ENCODE measurements at places on chromosomes 5 and 9. TPM values are rescaled to one million over a fixed set of nuclear protein-coding genes. Genes with fewer than 3 reads are reported as not detected.

The KCNN2 gene
- total RNA-seq, result 3.6 TPM

The IFNK gene
- not detected for total RNA-seq

The WDR38 gene
- not detected for total RNA-seq

The ARID3C gene
- total RNA-seq, result not detected

- DNase-seq, result no peak
- H3K27ac ChIP-seq, result no peak overlapping the region
- no peaks in the 10 kb centered on the region for H3K36me3 ChIP-seq
- H3K4me1 ChIP-seq, result no peaks in the 10 kb centered on the region
Measured at GRCh38 chr9:80435591-80435990, 863.8 kb downstream of the TLE4 start.

The SPATA31D4 gene
- not detected for total RNA-seq

The ABCA2 gene
- 19.7 TPM for total RNA-seq

The RALGPS1 gene
- total RNA-seq, result 15.6 TPM

The SMIM33 gene
- total RNA-seq, result not detected

DNA sequence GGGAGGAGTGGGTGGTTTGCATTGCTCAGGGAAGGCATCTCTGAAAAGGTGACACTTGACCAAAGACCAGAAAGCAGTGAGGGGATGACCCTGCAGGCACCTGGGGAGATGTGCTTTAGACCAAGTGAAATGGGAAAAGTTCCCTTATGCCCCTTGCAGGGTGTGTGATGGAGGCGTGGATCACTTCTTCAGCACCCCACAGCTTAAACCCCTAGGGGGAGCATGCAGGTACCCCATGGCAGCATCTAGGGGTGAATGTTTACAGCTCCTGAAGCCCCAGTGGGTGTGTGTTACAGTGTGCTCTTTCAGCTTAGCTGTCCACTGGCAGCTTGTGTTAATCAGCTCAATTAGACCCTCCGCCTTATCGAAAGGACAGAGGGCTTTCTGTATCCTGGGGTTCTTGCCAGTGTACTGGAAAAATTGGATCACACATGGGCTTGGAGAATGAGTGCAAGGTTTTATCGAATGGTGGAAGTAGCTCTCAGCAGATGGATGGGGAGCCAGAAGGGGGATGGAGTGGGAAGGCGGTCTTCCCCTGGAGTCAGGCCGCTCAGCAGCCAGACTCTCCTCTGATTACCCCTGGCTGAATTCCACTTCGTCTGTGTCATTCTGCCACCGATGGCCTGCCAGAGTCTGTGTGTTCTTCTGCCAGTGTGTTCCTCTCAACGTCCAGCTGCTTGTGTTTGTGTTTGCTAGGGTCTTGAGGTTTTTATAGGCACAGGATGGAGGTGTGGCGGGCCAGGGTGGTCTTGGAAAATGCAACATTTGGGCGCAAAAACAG, 6.3 kb downstream of the BHMT2 start:
- H3K4me1 ChIP-seq, result peaks cover 16% of the 10 kb centered on the region
- no peaks in the 10 kb centered on the region for H3K36me3 ChIP-seq
- no peak for DNase-seq

DNA sequence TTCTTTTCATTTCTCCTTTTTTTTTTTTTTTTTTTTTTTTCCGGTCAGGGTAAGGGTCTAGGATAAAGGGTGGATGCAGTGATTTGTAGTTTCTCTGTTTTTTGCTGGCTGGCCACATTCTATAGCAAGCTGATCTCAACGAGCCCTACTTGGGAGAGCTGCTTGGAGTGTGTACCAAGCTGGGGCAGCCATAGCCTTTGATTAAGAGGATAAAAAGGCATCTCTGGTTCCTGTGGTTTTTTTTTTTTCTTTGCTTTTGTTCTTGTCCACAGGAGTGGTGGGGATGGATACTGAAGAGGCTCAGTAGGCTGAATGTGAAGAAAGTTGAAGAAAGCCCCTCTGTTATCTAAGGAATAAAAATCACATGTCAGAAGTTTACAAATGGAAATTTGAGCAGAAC, 955.3 kb upstream of the WWC1 start:
- H3K27ac ChIP-seq, result no peak overlapping the region
- H3K4me1 ChIP-seq, result no peaks in the 10 kb centered on the region
- no peaks in the 10 kb centered on the region for H3K27me3 ChIP-seq
- DNase-seq, result no peak
- no peak overlapping the region for H3K4me3 ChIP-seq

The NIPSNAP3A gene
- 20.4 TPM for total RNA-seq

- no peaks in the 10 kb centered on the region for H3K4me1 ChIP-seq
- DNase-seq, result no peak
- H3K27ac ChIP-seq, result no peak overlapping the region
Measured at GRCh38 chr5:33806738-33807442, 84.9 kb downstream of the ADAMTS12 start.

DNA sequence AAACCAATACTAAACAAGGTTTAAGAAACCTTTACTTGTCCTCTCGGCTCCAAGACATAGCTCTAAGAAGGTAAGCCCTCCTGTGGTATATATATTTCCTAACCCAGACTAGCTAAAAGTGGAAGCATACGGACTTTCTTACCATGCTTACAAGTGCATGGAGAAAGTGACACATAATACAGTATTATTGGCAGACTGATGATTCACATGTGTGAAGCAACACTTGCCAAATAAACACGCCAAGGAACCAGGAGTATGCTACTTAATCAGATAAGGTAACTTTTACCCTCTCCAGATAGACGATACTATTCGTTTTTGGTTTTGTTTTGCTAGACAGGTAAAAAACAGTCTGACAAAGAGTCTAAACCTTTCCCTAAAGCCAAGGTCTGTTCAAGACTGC, 264.1 kb downstream of the MLLT3 start:
- peaks cover 38% of the 10 kb centered on the region for H3K36me3 ChIP-seq
- no peak for DNase-seq
- no peak overlapping the region for H3K4me3 ChIP-seq
- H3K4me1 ChIP-seq, result peaks cover 39% of the 10 kb centered on the region
- no peaks in the 10 kb centered on the region for H3K27me3 ChIP-seq

The RNF130 gene
- total RNA-seq, result 64.1 TPM

DNA sequence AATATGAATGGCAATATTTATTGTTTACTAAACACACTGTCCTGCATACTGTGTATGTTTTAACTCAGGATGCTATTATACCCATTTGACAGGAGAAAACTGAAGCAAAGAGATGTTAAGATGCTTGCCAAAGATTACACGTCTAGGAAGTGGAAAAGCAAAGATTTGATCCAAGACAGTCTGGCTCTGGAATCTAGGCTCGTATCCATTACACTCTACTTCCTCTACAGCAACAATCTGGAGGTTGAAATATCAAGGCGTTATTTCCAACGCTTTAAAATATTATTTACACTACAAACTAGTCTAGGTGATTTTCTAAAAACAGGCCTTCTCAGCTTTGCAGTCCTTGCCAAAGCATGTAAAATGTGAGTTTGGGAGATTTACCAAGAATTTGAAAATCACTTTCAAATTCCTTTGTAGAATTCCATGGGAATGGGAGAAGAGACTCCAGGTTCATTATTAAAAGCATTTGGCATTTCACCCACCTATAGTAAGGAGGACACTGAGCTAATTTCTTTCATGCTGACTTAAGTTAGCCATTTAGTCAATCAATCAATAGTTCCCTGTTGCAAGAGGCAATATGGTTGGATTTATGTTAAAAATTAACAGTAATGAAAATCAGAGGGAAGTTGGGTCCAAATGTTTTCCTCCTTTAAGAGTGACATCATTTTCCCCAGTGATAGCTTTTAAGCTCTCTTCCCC, 356.3 kb upstream of the SMARCA2 start:
- H3K36me3 ChIP-seq, result no peaks in the 10 kb centered on the region
- H3K27me3 ChIP-seq, result no peaks in the 10 kb centered on the region
- no peaks in the 10 kb centered on the region for H3K4me1 ChIP-seq
- H3K27ac ChIP-seq, result no peak overlapping the region

The PLCXD3 gene
- total RNA-seq, result 1.8 TPM

GRCh38 chr5:143812085-143812705, at the start of gene HMHB1:
HMHB1 (plus strand) TSS chr5:143812161.
- H3K27ac ChIP-seq, result no peak within 1 kb of the TSS
- no peak within 1 kb of the TSS for H3K4me3 ChIP-seq
- H3K4me1 ChIP-seq, result no peaks in the 10 kb centered on the region
- DNase-seq, result no peak
- H3K36me3 ChIP-seq, result no peaks in the 10 kb centered on the region

The RCL1 gene
- total RNA-seq, result 24.1 TPM

DNA sequence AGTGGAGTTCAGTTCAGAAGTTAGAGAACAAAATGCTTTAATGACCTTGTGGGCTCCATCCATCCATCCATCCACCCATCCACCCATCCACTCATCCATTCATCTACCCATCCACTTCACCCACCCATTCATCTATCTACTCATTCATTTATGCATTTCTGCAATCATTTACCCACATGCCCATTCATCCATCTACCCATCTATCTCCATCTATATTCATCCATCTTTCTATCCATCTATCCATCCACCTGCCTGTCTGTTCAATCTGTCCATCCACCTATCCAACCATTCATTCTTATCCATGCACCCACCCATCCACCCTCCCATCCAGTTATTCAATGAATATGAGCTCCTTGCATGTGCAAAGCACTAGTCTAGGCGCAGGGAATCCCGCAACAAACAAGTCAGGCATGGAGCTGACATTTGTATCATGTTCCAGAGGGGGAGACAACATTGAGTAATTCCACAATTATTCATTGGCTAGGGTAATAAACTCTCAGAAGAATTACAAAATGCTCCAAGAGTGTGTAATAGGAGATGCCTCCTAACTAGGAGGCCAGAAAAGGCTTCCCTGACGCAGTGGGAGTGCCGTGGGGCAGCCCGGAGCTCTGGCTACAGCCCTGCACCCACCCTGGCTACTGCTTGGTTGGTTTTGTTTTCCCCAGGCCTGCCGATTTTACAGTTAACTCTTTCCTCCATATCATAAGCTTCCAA, 211.2 kb downstream of the NXNL2 start:
- DNase-seq, result peak; percentile 88
- no peaks in the 10 kb centered on the region for H3K27me3 ChIP-seq
- peak overlapping the region; percentile 74 for H3K27ac ChIP-seq
- H3K36me3 ChIP-seq, result no peaks in the 10 kb centered on the region
- H3K4me3 ChIP-seq, result no peak overlapping the region

GRCh38 chr5:126274076-126274762, 149.0 kb upstream of the GRAMD2B start:
- H3K27ac ChIP-seq, result no peak overlapping the region
- no peak for DNase-seq
- no peaks in the 10 kb centered on the region for H3K36me3 ChIP-seq

- H3K27ac ChIP-seq, result no peak overlapping the region
- H3K27me3 ChIP-seq, result no peaks in the 10 kb centered on the region
- no peaks in the 10 kb centered on the region for H3K4me1 ChIP-seq
- no peak overlapping the region for H3K4me3 ChIP-seq
Measured at GRCh38 chr5:14628346-14628745, 36.2 kb upstream of the OTULIN start.

The CLK4 gene
- 51.8 TPM for total RNA-seq

GRCh38 chr9:16257604-16258003, 612.9 kb downstream of the BNC2 start:
- DNase-seq, result no peak
- no peaks in the 10 kb centered on the region for H3K4me1 ChIP-seq
- no peak overlapping the region for H3K27ac ChIP-seq
- no peaks in the 10 kb centered on the region for H3K36me3 ChIP-seq

- no peaks in the 10 kb centered on the region for H3K27me3 ChIP-seq
- H3K27ac ChIP-seq, result no peak overlapping the region
- H3K4me1 ChIP-seq, result peaks cover 18% of the 10 kb centered on the region
- DNase-seq, result no peak
Measured at GRCh38 chr5:82335806-82336205, 57.7 kb upstream of the RPS23 start.

The IL13 gene
- not detected for total RNA-seq

DNA sequence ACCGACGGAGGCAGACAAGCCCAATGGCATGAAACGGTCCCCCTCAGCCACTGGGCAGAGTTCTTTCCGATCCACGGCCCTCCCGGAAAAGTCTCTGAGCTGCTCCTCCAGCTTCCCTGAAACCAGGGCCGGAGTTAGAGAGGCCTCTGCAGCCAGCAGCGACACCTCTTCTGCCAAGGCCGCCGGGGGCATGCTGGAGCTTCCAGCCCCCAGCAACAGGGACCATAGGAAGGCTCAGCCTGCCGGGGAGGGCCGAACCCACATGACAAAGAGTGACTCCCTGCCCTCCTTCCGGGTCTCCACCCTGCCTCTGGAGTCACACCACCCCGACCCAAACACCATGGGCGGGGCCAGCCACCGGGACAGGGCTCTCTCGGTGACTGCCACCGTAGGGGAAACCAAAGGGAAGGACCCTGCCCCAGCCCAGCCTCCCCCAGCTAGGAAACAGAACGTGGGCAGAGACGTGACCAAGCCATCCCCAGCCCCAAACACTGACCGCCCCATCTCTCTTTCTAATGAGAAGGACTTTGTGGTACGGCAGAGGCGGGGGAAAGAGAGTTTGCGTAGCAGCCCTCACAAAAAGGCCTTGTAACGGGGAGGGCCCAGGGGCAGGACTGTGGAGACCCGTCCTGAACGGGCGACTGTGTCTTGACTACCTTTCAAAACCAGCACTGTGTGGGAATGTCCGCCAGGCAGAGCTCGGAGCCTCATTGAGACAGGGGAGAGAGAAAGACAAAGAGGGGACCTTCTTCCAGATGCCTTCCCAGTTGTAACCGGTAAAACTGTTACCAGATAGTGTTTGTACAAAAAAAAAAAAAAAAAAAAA, 29.9 kb downstream of the CD180 start:
- H3K4me1 ChIP-seq, result peaks cover 12% of the 10 kb centered on the region
- peak; percentile 70 for DNase-seq
- peaks cover 13% of the 10 kb centered on the region for H3K36me3 ChIP-seq
- H3K27ac ChIP-seq, result peak overlapping the region; percentile 76
- H3K27me3 ChIP-seq, result no peaks in the 10 kb centered on the region
- peak overlapping the region; percentile 23 for H3K4me3 ChIP-seq

- DNase-seq, result no peak
- H3K36me3 ChIP-seq, result no peaks in the 10 kb centered on the region
- no peak overlapping the region for H3K27ac ChIP-seq
- H3K4me1 ChIP-seq, result no peaks in the 10 kb centered on the region
- H3K4me3 ChIP-seq, result no peak overlapping the region
Measured at GRCh38 chr9:32722704-32723103, 60.6 kb upstream of the TMEM215 start.

DNA sequence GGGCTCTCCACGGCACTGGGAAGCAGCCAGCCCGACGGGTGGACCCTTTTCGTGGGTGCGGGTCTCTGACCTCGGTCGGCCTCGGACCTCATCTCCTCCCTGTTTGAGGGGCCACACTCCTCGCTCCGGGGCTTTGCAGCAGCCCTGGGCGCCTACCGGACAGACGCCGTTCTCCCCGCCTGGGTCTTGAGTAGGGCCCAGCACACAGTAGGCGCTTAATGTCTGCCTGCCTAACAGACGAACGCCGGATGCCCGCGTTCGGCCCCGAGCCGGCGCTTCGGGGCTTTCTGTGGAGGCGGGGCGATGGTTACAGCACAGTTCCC, 842 bp upstream of the GTF3C5 start:
- H3K27me3 ChIP-seq, result no peaks in the 10 kb centered on the region
- H3K4me1 ChIP-seq, result peaks cover 34% of the 10 kb centered on the region
- no peaks in the 10 kb centered on the region for H3K36me3 ChIP-seq
- no peak for DNase-seq
- peak overlapping the region; percentile 72 for H3K4me3 ChIP-seq
